ENCODE measurements at places on chromosomes 3 and 15. TPM values are rescaled to one million over a fixed set of nuclear protein-coding genes. Genes with fewer than 3 reads are reported as not detected.

The CRABP1 gene
- total RNA-seq = 6.7 TPM

DNA sequence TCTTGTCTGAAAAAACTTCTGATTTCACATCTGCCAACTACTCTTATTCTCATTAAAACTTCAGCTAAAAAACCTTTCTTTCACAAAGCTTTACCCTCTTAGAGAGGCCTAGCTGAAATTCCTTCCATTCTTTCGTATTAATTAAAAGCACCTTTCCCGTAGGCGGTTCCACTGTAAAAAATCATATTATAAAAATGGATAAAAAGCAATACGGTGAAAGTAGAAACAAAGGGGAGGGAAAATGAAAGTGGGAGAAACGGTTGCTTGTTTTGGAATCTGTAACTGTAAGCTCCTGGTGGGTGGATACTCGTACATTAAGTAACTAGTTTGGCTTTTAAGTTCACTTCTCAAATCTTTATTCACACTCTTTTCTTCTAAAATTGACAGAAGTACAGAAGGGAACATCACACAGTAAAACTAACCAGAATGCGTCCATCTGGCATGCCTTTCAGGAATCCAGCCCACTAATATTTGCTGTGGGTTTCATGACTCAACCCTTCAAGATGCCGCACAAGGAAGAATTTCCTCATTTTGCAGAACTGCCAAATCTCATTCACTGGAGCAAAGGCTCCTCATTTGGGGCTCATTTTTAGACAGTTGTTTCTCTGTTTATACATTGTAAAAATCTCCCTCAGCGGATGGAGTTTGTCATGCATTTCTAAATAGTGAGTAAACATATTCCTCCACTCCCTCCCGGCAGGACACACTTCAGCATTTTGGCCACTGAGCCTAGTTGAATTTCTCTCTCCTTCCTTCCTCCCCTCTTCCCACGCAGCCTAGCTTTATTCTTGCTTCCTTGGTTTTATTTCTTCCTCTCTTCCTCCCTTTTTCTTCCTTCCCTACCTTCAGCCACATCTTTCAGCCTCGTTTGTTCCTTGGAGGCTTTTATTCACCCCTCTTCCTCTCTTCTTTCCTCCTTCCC, 419.5 kb upstream of the NAALADL2 start:
- DNase-seq = peak; percentile 82
- no peaks in the 10 kb centered on the region for H3K27me3 ChIP-seq
- peak overlapping the region; percentile 71 for H3K4me3 ChIP-seq
- H3K4me1 ChIP-seq = peaks cover 26% of the 10 kb centered on the region
- H3K36me3 ChIP-seq = no peaks in the 10 kb centered on the region

The KIF23 gene
- total RNA-seq = 82.5 TPM

- H3K4me1 ChIP-seq = no peaks in the 10 kb centered on the region
- no peak overlapping the region for H3K4me3 ChIP-seq
- no peaks in the 10 kb centered on the region for H3K27me3 ChIP-seq
Measured at GRCh38 chr3:184659797-184660301, 52.0 kb downstream of the MAGEF1 start.

DNA sequence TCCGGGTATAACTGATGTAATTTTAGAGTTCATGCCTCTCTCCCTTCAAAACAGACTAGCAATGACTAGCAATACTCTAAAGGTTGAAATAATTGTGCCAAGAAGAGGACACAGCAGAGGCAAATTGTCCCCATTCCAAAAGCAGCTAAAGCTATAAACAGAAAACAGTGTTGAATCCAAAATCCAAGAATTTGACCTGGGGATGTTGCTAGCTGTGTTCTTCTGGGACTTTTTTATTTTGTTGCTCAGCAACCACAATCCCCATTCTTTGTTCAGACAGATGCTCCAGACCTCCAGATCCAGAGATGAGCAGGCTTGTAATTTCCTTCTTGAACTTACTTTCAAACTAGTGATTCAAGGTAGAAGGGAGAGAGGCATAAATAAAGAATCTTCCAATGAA, 191.5 kb downstream of the FOXB1 start:
- no peak overlapping the region for H3K4me3 ChIP-seq
- no peaks in the 10 kb centered on the region for H3K36me3 ChIP-seq
- H3K4me1 ChIP-seq = no peaks in the 10 kb centered on the region
- DNase-seq = no peak
- H3K27ac ChIP-seq = no peak overlapping the region

DNA sequence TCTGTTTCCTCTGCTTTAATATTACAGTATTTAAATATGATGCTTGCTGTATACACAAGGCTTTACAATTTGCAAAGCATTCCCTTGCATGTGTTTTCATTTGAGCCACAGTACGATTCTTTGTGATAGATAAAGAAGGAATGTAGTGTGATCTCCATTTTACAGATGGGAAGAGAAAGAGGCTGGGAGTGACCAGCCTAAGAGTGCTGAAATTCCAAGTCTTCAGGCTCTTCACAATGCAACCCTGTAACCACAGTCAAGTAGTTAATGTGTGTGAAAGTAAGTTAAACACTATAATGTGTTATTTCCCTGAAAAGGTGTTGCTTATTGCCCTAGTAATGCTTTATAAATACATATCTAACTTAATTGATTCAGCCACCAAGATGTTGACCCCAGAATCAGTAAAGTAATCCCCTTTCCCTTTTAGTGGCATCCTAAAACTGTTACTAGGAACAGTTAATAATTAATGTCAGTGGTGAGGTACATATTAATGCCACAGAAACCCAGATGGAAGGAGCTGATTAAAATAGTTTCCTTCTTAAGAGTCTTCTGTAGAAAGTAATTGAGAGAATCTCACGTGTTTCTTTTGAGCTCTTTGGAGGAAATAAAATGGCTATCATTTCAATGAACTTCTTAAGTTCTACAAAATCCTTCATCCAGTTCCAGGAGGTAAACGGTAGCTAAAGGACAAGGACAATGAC, 110.4 kb downstream of the IL12A start:
- H3K36me3 ChIP-seq = no peaks in the 10 kb centered on the region
- H3K4me1 ChIP-seq = no peaks in the 10 kb centered on the region
- no peak overlapping the region for H3K4me3 ChIP-seq
- H3K27ac ChIP-seq = no peak overlapping the region
- no peaks in the 10 kb centered on the region for H3K27me3 ChIP-seq
- DNase-seq = no peak

DNA sequence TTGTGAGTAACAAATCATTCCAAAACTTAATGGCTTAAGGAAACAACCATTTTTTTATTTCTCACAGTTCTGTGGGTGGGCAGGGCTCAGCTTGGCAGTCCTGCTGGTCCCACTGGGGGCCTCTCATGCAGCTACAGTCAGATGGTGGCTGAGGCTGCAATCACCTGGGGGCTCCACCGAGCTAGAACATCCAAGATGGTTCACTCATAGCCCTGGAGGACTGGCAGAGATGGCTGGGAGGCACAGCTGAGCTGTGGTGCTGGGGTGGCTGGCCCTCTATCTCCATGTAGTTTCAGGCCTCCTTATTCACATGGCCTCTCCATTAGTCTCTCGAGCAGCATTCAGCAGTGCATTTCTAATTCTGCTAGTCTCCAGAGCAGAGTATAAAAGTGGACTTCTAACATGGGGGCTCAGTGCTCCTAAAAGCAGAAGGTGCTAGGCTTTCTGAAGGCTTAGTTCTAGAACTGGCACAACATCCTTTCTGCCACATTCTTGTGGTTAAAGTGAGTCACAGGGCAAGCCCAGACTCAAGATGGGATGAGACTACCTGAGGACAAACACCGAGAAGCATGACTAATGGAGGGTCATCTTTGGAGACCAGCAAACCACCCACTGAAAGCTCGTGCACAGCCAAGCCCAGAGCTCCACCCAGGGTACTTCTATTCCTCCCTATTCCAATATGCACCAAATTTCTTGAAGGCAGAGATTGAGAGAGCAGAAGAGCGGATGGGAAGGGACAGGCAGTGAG, 6.3 kb downstream of the CAV3 start:
- no peaks in the 10 kb centered on the region for H3K27me3 ChIP-seq
- peak; percentile 72 for DNase-seq
- H3K36me3 ChIP-seq = no peaks in the 10 kb centered on the region
- H3K4me3 ChIP-seq = no peak overlapping the region

GRCh38 chr3:121491683-121492320, 54.0 kb downstream of the POLQ start:
- DNase-seq = no peak
- no peak overlapping the region for H3K27ac ChIP-seq
- H3K36me3 ChIP-seq = peaks cover 7% of the 10 kb centered on the region
- no peak overlapping the region for H3K4me3 ChIP-seq

DNA sequence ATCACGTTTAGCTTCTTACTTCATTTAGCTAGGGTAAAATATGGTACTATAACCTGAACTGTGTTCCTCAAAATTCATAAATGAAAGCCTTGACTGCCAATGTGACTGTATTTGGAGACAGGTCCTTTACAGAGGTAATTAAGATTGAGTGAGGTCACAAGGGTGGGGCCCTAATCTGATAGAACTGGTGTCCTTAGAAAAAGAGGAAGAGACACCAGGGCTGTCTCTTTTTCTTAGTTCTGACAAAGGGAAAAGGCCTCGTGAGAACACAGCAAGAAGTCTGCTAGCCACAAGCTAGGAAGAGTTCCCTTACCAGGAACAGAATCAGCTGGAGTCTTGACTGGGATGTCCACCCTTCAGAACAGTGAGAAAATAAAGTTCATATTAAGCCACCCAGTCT, 162.7 kb downstream of the GMNC start:
- no peak overlapping the region for H3K27ac ChIP-seq
- H3K27me3 ChIP-seq = no peaks in the 10 kb centered on the region
- no peak for DNase-seq

DNA sequence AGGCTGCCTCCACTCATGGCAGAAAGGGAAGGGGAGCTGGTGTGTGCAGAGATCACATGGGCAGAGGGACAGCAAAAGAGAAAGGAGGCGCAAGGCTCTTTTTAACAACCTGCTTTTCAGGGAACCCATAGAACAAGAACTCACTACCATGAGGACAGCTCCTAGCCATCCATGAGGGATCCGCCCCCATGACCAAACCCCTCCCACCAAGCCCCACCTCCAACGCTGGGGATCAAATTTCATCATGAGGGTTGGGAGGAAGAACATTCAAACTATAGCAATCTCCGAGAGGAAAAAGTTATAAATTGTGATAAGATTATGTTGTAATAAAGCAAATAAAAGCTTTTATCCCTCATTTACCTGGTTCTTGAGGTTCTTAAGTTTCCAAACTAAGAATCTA, 84.7 kb upstream of the LMCD1 start:
- H3K4me1 ChIP-seq = no peaks in the 10 kb centered on the region
- H3K4me3 ChIP-seq = no peak overlapping the region
- no peak overlapping the region for H3K27ac ChIP-seq
- no peak for DNase-seq
- no peaks in the 10 kb centered on the region for H3K27me3 ChIP-seq

- H3K27ac ChIP-seq = no peak overlapping the region
- no peaks in the 10 kb centered on the region for H3K27me3 ChIP-seq
- no peak for DNase-seq
- H3K4me1 ChIP-seq = peaks cover 7% of the 10 kb centered on the region
- H3K4me3 ChIP-seq = no peak overlapping the region
Measured at GRCh38 chr3:59046839-59047238, 3.0 kb downstream of the CFAP20DC start.

DNA sequence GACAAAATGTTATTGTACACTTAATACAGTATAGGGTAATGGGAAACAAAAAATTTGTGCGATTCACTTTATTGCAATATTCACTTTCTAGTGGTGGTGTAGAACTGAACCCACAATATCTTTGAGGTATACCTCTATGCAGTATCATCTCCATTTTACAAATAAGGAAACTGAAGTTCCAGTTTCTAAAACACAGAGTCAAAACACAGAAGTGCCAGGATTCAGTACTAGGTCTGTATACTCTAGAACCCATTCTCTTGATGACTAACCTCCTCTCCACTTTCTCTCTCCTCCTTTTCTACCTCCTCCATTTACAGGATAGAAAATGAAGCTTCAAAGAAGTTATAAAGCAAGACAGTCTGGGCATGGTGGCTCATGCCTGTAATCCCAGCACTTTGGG, 62.2 kb downstream of the MB21D2 start:
- peaks cover 20% of the 10 kb centered on the region for H3K4me1 ChIP-seq
- DNase-seq = no peak
- no peak overlapping the region for H3K4me3 ChIP-seq
- no peaks in the 10 kb centered on the region for H3K27me3 ChIP-seq

The SPATA12 gene
- total RNA-seq = 0.10 TPM

The WDR73 gene
- total RNA-seq = 39.0 TPM

GRCh38 chr3:132536442-132537153, 60.5 kb upstream of the ACKR4 start:
- no peak overlapping the region for H3K27ac ChIP-seq
- no peaks in the 10 kb centered on the region for H3K4me1 ChIP-seq
- H3K36me3 ChIP-seq = peaks cover 19% of the 10 kb centered on the region
- H3K4me3 ChIP-seq = no peak overlapping the region
- no peaks in the 10 kb centered on the region for H3K27me3 ChIP-seq

The MCTP2 gene
- total RNA-seq = 0.15 TPM
